ENCODE measurements at places on chromosomes 1 and 21. TPM values are rescaled to one million over a fixed set of nuclear protein-coding genes. Genes with fewer than 3 reads are reported as not detected.
A peak's percentile ranks its signal among the peaks of the same experiment; 100 is the strongest.

- no peak for DNase-seq
Measured at GRCh38 chr1:33332357-33332789, 11.5 kb upstream of the A3GALT2 start.

CYP4A11 gene
- polyA plus RNA-seq: not detected

- no peak for DNase-seq
Measured at GRCh38 chr1:38541223-38541622, 318.3 kb downstream of the RRAGC start.

DNA sequence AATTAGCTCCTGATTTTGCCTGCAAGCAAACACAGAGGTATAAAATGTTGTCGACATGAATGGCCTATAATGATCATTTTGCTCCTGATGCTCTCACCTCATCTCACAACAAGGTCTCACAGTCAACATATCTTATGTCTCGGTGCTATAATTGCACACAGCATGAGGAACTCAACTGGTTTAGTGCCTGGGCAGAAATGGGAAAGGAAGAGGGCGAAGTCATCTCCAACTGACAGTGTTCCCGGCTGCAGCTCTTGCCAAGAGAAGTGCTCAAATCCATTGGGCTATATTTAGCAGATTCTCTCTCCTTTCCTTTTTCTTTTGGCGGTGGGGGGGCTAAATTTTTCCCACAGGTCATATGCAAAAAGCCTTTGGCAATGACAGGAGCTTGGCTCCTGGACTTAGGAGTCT, 53.0 kb downstream of the SLC45A1 start:
- DNase-seq: no peak

FCRL6 gene
- not detected for polyA plus RNA-seq

MYCL gene
- 0.61 TPM for polyA plus RNA-seq

TRPM2 gene
- polyA plus RNA-seq: 1.9 TPM

NBPF10 gene
- 1.00 TPM for polyA plus RNA-seq

CFAP141 gene
- not detected for polyA plus RNA-seq

CD53 gene
- polyA plus RNA-seq: 15.6 TPM

- peak; percentile 40 for DNase-seq
Measured at GRCh38 chr21:44353191-44353970, at the start of gene TRPM2. TRPM2 (plus strand) TSS chr21:44353621; CDS start chr21:44353701, 80 bp downstream.

NECTIN4 gene
- 14.2 TPM for polyA plus RNA-seq

- no peak for DNase-seq
Measured at GRCh38 chr1:212680680-212681389, 18.8 kb downstream of the BATF3 start.

GRCh38 chr1:111789142-111789541, 33.4 kb downstream of the DDX20 start:
- peak; percentile 23 for DNase-seq

GRCh38 chr21:39728341-39728740, 16.6 kb upstream of the IGSF5 start:
- no peak for DNase-seq

DNA sequence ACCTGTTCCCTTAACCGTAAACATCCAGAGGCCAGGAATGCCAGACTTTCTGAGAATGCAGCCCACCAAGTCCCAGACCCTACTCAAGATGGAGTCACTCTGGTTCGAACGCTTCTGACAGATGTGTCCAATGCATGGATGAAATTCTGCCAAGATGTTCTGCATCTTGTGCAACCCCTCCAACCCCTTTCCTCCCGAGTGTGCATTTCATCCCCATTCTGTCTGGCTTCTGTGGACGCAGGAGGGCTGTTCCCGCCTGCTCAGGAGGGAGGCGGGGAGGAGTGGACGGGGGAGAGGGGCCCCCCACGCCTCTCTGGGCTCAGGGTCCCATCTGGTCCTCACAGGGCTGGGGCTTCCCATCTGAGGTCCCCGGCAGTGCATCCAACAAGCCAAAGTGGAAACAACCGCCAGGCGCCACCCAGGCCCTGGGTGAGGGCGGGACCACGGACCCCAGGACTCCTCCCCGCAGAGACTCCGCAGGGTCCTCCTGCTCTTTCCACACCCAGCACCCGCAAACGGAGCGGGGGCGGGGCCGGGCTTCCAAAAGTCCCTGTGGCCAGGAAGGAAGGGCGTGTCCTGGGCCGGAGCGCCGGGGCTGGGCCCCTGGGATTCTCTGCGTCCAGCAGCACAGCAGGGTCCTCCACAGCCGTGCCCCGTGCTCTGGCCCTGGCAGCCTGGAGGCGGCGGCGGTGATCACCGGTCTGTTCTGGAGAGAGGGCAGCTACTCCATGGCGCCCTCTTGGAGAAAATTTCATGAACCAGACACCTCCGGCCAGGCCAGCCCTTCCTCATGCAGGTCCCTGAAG, 27.8 kb upstream of the SUMO3 start:
- peak; percentile 84 for DNase-seq

DNA sequence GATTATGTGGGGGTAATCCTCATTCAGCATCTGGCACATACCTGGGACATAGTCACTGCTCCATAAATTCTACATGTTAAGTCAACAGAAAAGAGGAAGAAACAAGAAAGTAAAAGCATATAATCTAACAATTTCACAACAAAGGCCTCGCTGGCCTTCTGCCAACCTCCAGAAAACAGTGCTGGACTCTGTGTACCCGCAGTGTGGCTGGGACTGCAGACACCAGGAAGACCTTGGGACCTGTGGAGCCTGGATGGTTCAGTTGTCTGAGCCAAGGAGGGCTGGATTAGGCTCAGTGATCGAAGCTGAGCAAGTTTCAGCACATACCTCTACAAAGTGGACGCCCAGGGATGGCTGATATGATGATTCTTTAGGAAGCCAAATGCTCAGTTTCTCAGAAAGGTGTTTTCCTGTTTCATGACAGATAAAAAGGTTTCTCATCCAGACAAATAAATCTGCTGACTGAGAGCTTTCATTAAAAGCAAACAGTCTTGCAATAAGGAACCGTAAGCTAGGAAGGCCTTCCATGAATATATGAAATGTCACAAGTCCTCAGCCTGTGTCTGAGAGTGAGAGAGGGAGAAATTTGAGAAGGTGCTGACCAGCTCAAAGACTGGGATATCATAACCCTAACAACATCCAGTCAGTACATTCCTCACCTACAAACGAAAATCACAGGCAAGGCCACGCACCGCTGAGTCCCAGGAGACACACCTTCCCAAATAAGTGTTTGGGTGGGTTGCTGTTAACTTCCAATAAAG, 48.4 kb downstream of the CAPZB start:
- DNase-seq: peak; percentile 83

DNA sequence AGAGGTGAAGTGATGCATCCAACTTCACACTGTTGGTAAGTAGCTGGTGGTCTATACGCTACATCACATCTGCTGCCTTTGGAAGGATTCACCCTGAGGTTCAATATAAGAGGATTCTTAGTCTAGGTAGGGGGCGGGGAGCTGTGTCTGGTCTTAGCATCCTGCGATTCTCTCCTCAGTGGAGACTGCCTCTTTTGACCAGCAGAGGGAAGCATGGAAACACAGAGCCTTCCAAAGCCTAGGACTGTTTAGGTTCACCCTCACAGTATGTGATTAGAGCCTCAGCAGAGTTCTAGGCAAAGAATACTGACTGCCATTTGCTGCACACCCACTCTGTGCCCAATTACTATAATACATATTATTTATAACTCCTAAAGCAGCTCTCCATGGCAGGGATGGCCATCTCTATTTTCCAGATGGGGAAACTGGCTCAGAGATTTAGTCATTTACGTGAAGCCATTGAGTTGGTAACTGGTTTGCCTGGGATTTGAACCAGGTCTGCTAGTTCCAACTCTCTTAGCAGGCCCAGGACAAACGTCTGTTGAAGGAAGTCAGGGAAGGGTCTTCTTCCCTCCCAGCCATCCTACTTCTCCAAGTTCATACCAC, 28.9 kb upstream of the EFCAB14 start:
- peak; percentile 77 for DNase-seq

GRCh38 chr1:54800041-54800898, 853 bp downstream of the TTC22 start:
- DNase-seq: no peak

Measured in stomach (tissue), 19 donors.